Hematopoietic multipotent progenitor cell treated with erythropoietin and hydrocortisone succinate and interleukin-3 and kit ligand, for 8 days (in vitro differentiated cells): ENCODE measurements at places on chromosomes 4 and X.

- DNase-seq: peak; percentile 40
These were observed 6.3 kb upstream of the SGMS2 start for GRCh38 chr4:107818301-107818910.

DNA sequence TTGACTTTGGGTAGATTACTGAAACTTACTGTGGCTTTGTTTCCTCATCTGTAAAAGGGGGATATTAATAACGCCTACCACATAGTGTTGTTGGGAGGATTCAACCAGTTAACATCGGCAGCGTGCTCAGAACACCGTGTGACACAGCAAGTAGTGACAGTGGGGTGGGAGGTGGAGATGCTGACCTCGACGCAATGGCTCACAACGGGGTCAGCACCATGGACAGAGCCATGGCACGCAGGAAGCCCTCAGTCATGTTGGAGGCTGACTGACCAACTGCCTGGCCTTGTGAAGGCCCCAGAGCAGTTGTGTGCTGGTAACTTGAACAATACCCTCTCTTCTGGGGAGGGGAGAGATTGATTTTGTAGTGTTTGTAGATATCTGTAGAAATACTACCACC lies 93.2 kb downstream of the WFS1 start:
- peak; percentile 29 for DNase-seq

DNA sequence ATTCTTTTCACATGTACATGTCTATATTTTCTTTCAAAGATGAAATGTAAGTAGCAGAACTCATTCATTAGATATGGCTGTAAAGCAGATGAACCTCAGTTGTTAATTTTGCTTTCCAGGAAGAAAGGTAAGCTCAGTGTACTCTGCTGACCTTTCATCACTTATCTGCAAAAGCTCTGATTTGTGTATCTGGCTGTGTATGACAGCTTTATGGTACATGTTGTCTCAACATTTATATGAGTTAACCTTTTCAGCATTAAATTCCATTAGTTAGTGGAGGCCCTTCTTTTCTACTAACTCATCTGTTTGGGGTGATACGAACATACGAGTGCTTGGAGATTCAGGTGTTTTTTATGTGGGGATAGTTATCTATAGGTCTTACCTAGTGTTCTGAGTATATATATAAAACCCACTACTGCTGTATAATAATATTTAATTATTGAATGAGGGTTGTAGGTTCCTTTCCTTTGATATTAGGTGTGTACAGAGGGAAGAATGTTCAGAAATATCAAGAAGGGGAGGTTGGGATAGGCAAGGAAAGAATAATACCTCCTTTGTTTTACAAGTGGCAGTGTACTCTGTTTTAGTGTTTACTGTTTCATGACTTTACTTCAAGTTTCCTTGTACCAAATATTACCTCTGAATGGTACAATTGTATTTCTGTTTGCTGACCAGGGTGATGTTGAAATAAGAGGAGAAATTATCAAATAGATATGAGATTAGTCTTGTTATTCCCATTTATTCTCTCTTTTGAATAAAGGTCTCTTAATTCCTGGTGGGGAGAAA lies 395.5 kb downstream of the ARHGAP24 start:
- DNase-seq: no peak

- DNase-seq: no peak
These were observed 148.6 kb upstream of the INTU start for GRCh38 chr4:127484117-127484516.

DNA sequence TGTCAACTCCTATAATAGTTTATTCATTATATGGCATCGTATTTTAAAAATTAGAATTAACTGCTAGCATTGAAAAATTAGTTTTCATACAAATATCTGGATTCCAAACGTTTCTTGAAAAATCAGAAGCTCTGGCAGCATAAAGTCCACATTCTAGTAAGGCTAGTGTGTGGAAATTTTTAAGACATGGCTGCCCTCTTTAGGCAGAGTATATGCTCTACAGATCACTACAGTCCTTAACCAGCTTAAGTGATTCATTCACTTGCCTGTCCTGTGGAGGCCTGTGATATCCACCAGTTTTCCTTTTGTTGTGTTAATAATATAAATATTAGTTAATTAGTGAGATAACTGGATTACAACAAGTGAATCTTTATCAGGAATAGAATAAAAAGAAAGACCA lies 287.2 kb downstream of the OPHN1 start:
- peak; percentile 39 for DNase-seq

DNA sequence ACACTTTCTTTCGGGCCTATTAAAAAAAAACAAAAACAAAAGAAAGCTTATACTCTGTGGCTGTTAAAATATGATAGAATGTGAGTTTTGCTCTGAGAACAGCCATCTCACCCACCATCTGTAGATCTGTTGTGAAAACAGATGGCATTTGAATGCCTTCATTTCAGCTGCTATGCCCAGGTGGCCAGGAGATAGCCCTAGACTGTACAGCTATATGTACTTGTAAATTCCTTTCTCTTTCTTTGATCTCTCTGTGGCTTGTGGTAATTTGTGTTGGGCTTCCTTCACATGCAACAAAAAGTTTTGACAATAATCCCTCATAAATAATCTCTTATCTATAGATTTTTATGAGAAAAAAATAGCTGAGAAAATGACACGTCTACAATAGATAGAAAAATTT lies 38.1 kb downstream of the PNPLA4 start:
- no peak for DNase-seq

GRCh38 chr4:124727331-124727890 lies 14.9 kb upstream of the ANKRD50 start:
- no peak for DNase-seq

DNA sequence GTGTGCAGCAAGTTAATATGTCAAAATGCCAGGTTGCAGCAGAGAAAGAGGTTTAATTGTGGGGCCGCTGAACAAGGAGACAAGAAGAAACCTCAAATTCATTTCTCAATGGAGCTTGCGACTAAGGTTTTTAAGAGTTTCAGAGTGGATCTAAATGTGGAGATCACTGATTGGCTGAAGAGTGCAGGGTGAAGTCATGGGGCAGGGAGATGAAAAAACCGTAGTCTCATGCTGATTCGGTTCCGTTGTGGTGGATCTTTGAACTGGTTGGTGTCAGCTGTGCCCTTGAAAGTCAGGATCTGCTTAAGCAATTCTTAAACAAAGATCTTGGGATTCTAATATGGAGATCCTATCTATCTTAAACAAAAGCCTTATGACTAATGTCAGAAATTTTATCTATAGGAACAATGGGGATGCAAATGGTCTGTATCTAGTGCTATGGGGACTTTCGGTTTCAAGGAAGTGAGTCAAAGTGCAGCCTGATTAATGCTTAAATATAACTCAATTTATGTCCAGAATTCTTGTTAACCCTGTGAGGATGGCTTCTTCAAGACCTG lies 173.9 kb upstream of the CENPE start:
- no peak for DNase-seq

- no peak for DNase-seq
These were observed 53.5 kb downstream of the SPANXA2 start for GRCh38 chrX:141642979-141643378.

DNA sequence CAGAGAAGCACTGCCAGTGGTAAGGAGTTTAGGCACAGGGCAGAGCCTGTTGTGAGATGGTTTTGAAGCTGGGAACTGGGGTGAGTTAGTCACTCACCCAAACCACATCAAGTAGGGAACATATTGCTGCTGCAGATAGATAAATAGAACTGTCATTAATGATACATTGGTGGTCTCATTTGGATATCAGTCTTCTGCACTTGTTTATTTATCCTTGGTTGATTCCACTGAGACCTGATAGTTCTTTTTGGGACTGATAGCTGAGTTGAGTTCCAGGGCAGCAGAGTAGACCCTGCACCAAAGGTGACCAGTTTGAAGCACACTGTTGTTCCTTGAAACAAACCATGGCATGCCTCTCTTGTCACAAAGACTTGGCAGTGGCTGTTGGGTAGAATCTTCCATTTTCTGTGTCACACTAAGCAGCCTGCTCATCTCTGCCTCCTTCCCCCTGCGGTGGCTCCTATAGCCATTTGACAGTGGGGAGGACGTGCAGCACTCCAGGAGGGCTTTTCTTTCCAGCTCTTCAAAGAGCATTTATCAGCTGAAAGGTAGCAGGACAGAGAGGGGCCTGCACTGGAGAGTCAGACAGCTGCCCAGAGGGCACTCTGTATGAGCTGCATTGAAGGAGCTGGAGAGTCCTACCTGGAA lies 59.7 kb upstream of the TMEM164 start:
- DNase-seq: peak; percentile 90

DNA sequence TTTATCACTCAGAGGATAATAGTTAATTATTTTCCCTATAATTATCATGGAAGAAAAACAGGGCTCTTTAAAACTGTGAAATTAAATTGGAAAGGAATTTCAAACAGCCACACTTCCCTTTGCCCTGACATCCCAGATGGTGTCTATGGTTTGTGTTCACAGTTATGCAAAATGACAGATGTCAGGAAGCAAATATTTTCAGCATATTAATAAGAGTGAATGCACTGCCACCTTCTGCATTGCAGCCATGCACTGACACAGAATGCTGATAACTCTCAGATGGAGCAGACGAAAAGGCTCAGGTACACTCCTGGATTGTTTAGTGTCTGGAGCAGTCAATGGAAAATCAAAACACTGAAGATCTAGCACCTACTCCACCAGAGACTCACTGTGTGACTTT lies 57.6 kb downstream of the RWDD4 start:
- DNase-seq: no peak

GRCh38 chr4:40369437-40370274 lies 34.5 kb downstream of the CHRNA9 start:
- no peak for DNase-seq

DNA sequence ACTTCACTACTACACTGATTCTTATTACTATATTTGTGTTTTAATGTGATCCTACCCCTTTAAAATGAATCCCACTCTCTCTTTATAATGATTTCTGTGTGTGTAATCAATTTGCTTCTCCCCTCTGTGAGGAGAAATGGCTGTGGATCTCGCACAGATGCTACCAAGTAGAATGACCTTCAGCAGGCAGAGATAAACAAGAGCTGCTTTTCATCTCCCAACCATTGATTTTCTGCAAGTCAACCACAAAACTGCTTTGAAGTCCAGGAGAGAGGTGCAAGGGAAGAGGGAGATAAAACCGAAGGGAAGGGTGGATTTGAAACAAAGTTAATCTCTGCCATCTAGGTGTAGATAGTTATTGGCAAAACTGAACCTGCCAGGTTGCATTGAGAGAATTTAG lies 141.6 kb downstream of the NPNT start:
- DNase-seq: no peak

DNA sequence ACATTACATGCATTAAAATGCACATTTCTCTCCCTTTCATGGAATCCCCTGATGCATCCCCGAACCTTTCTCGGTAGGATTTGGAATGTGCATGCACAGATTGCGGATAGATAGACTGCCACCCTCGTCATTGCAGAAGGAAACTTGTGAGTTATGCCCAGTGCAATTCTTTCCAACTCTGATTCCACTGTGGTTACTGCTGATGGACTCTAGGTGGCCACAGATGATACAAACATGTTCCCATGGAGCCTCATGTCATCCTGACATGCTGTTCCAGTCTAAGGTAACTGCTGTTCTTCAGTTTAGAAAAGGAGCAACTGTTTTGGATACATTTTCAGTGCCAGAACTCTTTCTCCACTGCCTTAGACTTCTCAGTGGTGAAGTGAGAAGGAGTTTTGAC lies 9.1 kb upstream of the VCX3B start:
- DNase-seq: no peak

DNA sequence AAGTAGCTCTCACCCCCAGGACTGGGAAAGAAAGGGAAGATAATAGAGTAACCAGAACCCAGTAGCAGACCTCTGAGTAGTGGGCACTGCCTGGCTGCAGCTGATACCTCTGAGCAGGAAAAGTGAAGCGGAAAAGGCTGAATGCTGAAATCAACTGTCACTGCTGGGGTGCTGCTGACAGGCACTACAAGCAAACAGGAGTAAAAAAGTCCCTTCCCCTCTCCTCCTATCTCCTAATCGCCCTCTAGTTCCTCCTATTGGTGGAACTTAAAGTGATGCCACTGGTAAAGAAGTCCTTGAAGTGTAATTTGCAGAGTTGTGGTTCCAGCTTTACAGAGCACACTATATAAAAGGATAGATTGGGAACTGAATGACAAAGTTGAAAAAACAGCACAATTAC lies 32.8 kb upstream of the GLRB start:
- DNase-seq: peak; percentile 59

- no peak for DNase-seq
These were observed 72.7 kb upstream of the MAD2L1 start for GRCh38 chr4:120139392-120139791.

DNA sequence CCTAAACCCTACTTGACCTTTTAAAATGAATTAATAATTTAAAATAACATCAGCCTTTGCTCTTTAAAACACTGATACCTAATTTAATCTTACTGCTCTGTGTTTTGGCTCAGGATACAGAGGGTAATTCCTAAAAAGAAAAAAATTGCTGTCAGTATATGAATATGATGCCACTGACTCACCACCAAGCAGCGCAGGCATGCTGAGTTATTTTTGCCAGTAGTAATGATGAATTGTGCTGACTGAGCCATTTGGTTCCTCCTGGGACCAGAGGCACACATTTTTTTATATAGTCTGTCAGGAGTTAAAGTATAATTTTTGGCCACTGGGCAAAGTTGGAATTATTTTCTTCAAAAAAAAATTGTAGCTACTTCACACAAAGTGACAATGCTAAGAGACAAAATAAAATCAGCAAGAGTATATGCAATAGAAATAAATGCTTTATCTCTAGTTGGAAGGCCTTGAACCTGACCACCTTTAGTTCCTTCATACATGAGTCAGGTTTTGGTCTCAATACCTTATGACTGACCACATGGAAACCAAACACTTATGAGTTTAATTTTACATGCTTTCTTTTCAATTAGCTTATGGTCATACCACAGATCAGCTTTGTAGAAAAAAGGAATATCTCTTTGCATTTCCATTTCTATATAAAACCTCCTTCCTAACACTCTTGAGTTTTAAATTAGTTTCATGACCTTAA lies 115.1 kb downstream of the PPP3CA start:
- peak; percentile 8 for DNase-seq

GRCh38 chrX:42128587-42128986 lies 205.2 kb upstream of the CASK start:
- DNase-seq: no peak

- no peak for DNase-seq
These were observed 1727.8 kb downstream of the ARAP2 start for GRCh38 chr4:34516524-34516923.

DNA sequence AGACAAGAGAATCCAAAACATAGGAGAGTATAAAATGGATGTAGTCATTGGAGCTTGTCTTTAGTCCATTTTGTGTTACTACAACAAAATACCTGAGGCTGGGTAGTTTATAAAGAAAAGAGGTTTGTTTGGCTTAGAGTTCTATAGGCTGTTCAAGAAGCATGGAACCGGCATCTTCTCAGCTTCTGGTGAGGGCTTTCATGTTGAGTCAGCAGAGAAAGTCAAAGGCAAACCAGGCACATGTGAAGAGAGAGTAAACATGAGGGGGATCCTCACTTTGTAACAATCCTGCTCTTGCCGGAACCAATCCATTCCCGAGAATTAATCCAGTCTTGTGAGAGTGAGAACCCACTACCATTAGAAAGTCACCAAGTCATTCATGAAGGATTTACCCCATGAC lies 8.1 kb upstream of the HCCS start:
- DNase-seq: no peak
